ENCODE measurements at places on chromosomes 6 and 20. TPM values are rescaled to one million over a fixed set of nuclear protein-coding genes. Genes with fewer than 3 reads are reported as not detected.

Gene ESR1
- 0.94 TPM for total RNA-seq

Gene TSBP1
- not detected for total RNA-seq

Gene ZBTB22
- total RNA-seq = 7.7 TPM

Gene SIRPB2
- not detected for total RNA-seq

Gene MUC22
- total RNA-seq = not detected

Gene AGPAT1
- total RNA-seq = 58.8 TPM

Gene NDUFAF5
- 18.0 TPM for total RNA-seq

Gene FAXC
- 10.5 TPM for total RNA-seq

DNA sequence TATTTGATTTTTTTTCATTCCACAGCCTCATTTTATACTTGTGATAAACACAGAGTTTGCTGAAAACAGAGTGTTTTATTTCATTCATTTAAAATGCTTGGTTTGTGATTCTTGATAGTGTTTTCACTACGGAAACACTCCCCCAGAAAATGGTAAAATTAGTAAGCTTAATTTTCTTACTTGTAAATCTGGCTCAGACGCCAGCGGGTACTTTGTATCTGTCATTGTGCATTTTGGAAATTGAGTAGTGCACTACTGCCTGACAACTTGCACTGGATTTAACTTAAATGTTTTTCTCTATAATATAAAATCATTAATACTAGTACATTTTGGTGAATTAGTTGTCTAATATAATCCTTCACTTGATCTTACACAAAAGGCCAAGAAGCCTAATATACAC, 37.0 kb upstream of the HINT3 start:
- no peak overlapping the region for H3K4me3 ChIP-seq
- peaks cover 25% of the 10 kb centered on the region for H3K4me1 ChIP-seq
- no peaks in the 10 kb centered on the region for H3K27me3 ChIP-seq
- no peak overlapping the region for H3K27ac ChIP-seq
- no peaks in the 10 kb centered on the region for H3K36me3 ChIP-seq
- no peak for DNase-seq

DNA sequence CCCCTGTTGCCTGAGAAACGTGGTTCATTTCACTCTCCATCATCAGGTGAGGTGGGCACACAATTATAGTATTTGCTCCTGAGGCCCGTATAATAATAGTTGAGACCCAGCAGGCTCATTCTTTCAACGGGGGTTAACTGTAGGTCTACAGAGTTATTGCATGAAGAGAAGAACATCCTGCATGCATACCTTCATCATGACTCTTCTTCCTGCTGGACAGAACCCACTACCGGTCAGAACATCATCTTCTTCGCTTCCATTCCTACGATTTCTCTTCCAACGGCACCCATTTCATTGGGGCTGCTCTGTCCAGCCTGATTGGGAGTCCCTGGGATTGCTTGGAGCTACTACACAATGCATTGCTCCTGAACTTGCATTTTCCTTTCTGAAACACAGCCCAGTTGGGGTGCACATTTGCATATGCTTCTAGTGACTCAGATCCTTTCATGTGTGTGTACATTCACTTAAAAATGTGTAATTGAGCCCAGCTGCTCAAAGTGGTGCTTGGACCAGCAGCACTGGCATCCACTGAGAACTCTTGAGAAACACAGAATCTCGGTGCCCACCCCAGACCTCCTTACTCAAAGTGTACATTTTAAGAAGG, 57.4 kb downstream of the SLC24A3 start:
- no peaks in the 10 kb centered on the region for H3K36me3 ChIP-seq
- no peak overlapping the region for H3K4me3 ChIP-seq
- no peak overlapping the region for H3K27ac ChIP-seq
- no peak for DNase-seq
- H3K27me3 ChIP-seq = no peaks in the 10 kb centered on the region

GRCh38 chr6:33566182-33567084, 13.6 kb downstream of the BAK1 start:
- H3K27ac ChIP-seq = no peak overlapping the region
- no peaks in the 10 kb centered on the region for H3K36me3 ChIP-seq
- H3K27me3 ChIP-seq = no peaks in the 10 kb centered on the region
- peaks cover 6% of the 10 kb centered on the region for H3K4me1 ChIP-seq

DNA sequence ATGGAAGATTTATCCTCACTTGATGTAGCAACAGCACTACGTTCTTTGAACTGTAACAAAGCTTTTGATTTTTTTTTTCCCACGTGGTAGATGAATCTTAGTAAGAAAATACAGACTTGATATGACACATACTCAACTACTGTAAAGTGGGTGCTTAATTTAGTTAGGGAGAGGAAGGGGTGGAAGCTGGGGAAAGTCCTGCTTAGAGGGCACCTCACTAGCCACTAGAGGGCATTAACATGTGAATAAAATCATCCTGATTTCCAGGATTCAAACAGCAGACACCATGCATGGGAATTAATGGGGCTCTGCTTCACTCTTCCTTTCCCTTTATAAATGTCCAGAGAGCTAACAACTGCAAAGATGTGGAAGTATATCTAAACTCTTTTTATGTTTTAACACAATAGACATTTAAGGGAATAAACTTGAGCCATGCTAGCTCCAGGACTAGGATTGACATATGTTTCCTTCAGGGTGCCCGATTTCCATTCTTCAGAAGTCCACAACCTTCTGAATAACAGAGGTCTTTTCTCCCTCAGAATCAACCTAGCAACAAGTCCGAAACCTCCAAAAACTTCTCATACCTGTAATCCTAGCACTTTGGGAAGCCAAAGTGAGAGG, 250.1 kb downstream of the ATXN1 start:
- peak; percentile 62 for DNase-seq
- no peaks in the 10 kb centered on the region for H3K36me3 ChIP-seq
- no peaks in the 10 kb centered on the region for H3K27me3 ChIP-seq
- peaks cover 30% of the 10 kb centered on the region for H3K4me1 ChIP-seq
- H3K4me3 ChIP-seq = no peak overlapping the region
- H3K27ac ChIP-seq = no peak overlapping the region

DNA sequence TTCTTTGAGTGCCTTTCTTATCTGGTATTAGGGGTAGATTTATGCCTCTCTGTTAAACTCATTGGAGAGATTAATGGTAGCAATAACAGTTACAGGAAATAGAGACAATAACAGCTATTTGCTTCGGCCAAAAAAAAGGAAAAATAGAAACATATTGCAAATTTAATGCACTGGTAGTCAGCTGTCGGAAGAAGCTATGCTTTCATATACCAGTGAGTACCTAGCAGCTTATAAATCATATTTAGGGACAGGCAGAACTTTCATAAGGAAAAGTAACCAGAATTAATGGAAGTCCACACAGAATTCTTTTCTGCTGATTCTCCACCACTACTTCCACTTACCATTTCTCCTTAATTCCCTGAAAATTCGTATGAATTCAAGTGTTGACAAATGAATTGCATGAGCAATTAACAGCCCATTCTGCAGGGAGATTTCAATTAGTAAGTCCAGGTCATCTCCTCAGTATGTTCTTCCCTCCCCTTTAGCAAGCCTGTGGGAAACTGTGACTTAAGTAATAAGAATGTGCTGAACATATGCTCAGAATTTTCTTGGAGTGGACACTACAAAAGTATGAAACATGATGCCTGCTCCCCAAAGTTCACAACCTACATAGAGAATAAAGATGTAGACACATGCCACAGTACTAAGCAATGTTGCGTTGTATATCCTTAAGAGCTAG, 196.7 kb upstream of the KCNQ5 start:
- H3K27ac ChIP-seq = no peak overlapping the region
- H3K36me3 ChIP-seq = no peaks in the 10 kb centered on the region
- 0 out of 2 replicates have a peak, but pooled peaks cover 3% of the 10 kb centered on the region for H3K4me1 ChIP-seq
- no peak overlapping the region for H3K4me3 ChIP-seq
- H3K27me3 ChIP-seq = no peaks in the 10 kb centered on the region

DNA sequence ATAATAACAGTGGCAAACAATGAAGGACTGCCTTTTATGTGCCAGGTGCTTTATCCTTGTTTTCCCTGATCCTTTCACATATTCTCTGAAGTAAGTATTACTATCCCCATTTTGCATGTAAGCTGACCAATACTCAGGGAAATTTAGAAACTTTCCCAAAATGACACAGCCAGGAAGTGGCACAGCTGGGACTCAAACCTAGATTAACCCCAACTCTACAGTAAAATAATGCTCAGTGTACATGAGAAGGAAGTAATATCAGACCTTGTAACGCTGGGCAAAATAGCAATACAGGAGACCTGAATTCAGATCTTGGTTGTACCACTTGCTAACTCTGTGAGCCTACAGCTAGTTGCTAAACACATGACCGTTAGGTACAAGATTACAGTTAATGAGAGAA, 26.8 kb upstream of the NRSN1 start:
- H3K36me3 ChIP-seq = no peaks in the 10 kb centered on the region
- H3K27ac ChIP-seq = no peak overlapping the region
- DNase-seq = no peak
- H3K4me1 ChIP-seq = no peaks in the 10 kb centered on the region

GRCh38 chr20:58718729-58719128, 26.1 kb downstream of the NPEPL1 start:
- no peaks in the 10 kb centered on the region for H3K36me3 ChIP-seq
- no peak for DNase-seq
- H3K27ac ChIP-seq = no peak overlapping the region
- H3K4me3 ChIP-seq = no peak overlapping the region

- H3K4me1 ChIP-seq = no peaks in the 10 kb centered on the region
- no peak overlapping the region for H3K27ac ChIP-seq
- no peak for DNase-seq
Measured at GRCh38 chr6:118537574-118537973, 10.5 kb upstream of the PLN start.

GRCh38 chr6:31016659-31017299, 6.5 kb downstream of the MUC22 start:
- no peak overlapping the region for H3K27ac ChIP-seq
- H3K27me3 ChIP-seq = peaks cover 9% of the 10 kb centered on the region
- 0 out of 2 replicates have a peak, but pooled peaks cover 4% of the 10 kb centered on the region for H3K4me1 ChIP-seq
- no peak overlapping the region for H3K4me3 ChIP-seq

DNA sequence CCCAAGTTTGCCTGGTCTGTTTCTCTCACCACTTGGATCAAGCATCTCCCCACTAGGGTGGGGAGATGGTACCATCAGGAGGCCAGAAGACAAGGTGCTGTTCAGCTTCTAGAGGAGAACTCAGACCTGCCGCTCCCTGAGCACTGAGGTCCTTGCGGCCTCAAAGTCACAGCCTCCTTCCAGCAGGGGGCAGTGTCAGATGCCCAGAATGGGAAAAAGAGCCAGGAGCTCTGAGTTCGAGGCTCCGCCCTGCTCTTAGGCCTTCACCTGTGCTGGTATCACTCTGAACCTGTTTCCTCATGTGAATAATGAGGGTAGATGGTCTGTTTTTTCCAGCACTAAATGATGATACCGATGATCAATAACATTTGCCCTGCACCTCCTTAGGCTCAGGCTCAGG, 68.7 kb downstream of the TOX2 start:
- H3K36me3 ChIP-seq = no peaks in the 10 kb centered on the region
- peak; percentile 62 for DNase-seq
- no peak overlapping the region for H3K27ac ChIP-seq
- H3K27me3 ChIP-seq = no peaks in the 10 kb centered on the region

- H3K4me3 ChIP-seq = no peak overlapping the region
- no peak overlapping the region for H3K27ac ChIP-seq
- H3K4me1 ChIP-seq = peaks cover 4% of the 10 kb centered on the region
- no peak for DNase-seq
- no peaks in the 10 kb centered on the region for H3K27me3 ChIP-seq
- H3K36me3 ChIP-seq = no peaks in the 10 kb centered on the region
Measured at GRCh38 chr6:76779068-76779467, 684.2 kb downstream of the HTR1B start.

GRCh38 chr6:47181681-47182080, 128.0 kb downstream of the TNFRSF21 start:
- H3K4me1 ChIP-seq = no peaks in the 10 kb centered on the region
- no peak for DNase-seq
- no peak overlapping the region for H3K4me3 ChIP-seq
- no peaks in the 10 kb centered on the region for H3K27me3 ChIP-seq

DNA sequence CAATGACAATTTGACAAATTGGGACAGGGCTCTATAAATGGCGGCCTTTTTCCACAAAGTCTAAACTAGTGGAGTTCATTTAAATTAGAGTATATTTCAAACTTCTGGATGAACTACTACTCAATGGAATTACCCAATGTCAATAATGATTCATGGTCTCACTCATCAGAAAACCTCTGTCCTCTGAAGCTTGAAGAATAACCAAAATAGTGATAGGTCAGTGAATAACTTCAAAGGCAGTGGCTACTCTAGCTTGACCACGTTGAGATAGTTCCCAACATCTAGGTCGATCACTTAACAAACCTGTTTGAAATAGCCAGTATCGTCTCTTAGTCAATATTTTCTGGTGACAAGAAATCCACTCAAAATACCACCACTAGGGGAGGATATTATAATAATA, 197.6 kb downstream of the HDGFL1 start:
- H3K27me3 ChIP-seq = no peaks in the 10 kb centered on the region
- no peaks in the 10 kb centered on the region for H3K36me3 ChIP-seq

GRCh38 chr6:41463062-41463930, 82.9 kb upstream of the FOXP4 start:
- H3K27ac ChIP-seq = no peak overlapping the region
- peaks cover 24% of the 10 kb centered on the region for H3K4me1 ChIP-seq
- no peak overlapping the region for H3K4me3 ChIP-seq
- H3K36me3 ChIP-seq = no peaks in the 10 kb centered on the region
- peak; percentile 59 for DNase-seq
